ENCODE measurements at places on chromosomes 7 and 10.

- DNase-seq = peak; percentile 76
These were observed 114.8 kb downstream of the TSPAN12 start for GRCh38 chr7:120743128-120743527.

GRCh38 chr10:129033340-129033739 lies 433.7 kb upstream of the MGMT start:
- DNase-seq = no peak

- no peak for DNase-seq
These were observed 1.8 kb downstream of the MUC17 start for GRCh38 chr7:101021703-101022102.

GRCh38 chr7:99129001-99129400 lies 14.9 kb downstream of the SMURF1 start:
- DNase-seq = no peak

GRCh38 chr7:90216080-90216674 lies 4.6 kb downstream of the STEAP2 start:
- DNase-seq = no peak

- no peak for DNase-seq
These were observed 41.6 kb downstream of the TCERG1L start for GRCh38 chr10:131269776-131270460.

- DNase-seq = no peak
These were observed 181.6 kb downstream of the XPNPEP1 start for GRCh38 chr10:109741712-109742111.

DNA sequence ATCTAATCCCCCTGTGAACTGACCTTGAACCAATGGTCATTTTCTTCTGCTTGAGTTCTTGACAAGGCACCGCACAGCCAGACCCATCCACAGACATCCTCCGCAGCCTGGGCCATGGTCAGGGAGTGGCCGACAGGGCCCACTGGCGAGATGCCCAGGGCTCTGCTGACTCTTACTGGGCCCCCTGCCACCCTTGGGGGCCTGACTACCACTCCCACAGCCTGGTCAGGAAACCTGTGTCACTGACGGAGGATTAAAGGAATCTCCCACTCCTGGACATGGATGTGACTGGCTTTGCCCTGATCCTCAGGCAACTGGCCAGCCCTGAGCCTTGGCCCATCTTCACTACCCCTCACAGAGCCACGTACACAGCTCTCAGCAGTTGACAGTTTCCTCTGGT lies 50.4 kb upstream of the ENO4 start:
- DNase-seq = no peak

DNA sequence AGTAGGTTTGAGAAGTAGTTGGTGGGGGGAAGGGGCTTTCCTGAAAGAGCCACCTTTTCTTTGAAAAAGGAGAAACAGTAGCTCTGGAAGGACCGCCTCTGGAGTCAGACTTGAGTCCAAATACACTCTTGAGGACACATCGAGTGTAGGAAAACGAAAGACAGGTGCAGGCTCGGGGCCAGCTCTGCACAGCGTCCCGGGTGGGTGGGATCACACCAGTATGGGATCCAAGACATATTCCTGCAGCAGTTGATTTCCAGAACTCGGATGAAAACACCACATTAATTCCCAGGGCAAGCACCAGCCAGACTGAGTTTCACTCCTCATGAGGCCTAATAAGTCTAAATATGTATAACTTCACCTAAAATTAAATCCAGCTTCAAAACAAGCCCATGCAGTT lies 61.4 kb downstream of the ASB13 start:
- no peak for DNase-seq

Measured in renal cortical epithelial cell (primary cell).